ENCODE measurements at places on chromosomes 12 and 14.

- no peak for DNase-seq
These were observed 260.3 kb downstream of the CCDC59 start for GRCh38 chr12:82097877-82098276.

- no peak for DNase-seq
These were observed at the start of gene HOXC4 for GRCh38 chr12:54053751-54054741. HOXC4 (plus strand) TSS chr12:54053835; CDS start chr12:54053923, 88 bp downstream.

GRCh38 chr12:92900941-92901340, 28.2 kb downstream of the EEA1 start:
- DNase-seq, result no peak

GRCh38 chr14:68403191-68404145, 389.4 kb downstream of the ZFP36L1 start:
- DNase-seq, result peak; percentile 50

GRCh38 chr12:13114251-13115052, 11.0 kb upstream of the GSG1 start:
- DNase-seq, result no peak

GRCh38 chr12:38886931-38887330, 18.5 kb downstream of the CPNE8 start:
- DNase-seq, result no peak

- no peak for DNase-seq
These were observed 13.2 kb downstream of the RPS6KA5 start for GRCh38 chr14:91047174-91047753.

GRCh38 chr12:79358716-79359300, 332.0 kb downstream of the PAWR start:
- no peak for DNase-seq

DNA sequence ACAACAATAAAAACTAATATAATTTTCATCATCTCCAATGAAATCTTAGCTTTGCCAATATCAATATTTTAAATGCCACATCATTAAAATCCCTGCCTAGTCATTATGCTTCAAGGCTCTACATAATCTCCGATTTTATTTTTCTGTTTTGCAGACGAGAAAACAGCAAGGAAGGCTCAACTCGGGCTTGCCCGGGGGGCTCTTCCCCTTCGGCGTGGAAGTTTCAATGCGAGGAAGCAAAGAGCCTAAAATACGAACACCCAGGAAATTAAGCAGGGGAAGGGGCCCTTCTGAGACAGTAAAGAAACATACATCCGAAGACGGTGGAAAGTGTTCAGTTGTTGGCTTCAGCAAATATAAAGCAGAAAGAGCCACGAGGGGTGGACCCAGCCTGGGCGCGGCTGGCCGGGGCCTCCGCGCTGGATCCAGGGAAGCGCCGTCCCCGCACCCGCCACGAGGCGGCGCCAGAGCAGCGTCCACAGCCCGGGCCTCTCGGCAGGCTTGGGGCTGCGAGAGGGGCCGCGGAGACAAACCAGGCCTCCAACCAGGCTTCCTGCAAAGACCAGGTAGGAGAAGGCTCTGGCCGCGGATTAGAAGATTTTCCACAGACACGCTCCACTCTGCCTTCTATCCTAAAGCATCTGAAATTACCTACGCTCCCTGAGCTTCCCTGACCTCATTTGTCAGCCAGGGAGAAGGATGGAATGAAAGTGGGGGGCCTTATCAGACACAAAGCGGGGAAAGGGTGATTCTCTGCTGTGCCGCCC, 77.2 kb downstream of the SERPINA3 start:
- DNase-seq, result no peak

- no peak for DNase-seq
These were observed 84.9 kb upstream of the CMKLR1 start for GRCh38 chr12:108424026-108424425.

DNA sequence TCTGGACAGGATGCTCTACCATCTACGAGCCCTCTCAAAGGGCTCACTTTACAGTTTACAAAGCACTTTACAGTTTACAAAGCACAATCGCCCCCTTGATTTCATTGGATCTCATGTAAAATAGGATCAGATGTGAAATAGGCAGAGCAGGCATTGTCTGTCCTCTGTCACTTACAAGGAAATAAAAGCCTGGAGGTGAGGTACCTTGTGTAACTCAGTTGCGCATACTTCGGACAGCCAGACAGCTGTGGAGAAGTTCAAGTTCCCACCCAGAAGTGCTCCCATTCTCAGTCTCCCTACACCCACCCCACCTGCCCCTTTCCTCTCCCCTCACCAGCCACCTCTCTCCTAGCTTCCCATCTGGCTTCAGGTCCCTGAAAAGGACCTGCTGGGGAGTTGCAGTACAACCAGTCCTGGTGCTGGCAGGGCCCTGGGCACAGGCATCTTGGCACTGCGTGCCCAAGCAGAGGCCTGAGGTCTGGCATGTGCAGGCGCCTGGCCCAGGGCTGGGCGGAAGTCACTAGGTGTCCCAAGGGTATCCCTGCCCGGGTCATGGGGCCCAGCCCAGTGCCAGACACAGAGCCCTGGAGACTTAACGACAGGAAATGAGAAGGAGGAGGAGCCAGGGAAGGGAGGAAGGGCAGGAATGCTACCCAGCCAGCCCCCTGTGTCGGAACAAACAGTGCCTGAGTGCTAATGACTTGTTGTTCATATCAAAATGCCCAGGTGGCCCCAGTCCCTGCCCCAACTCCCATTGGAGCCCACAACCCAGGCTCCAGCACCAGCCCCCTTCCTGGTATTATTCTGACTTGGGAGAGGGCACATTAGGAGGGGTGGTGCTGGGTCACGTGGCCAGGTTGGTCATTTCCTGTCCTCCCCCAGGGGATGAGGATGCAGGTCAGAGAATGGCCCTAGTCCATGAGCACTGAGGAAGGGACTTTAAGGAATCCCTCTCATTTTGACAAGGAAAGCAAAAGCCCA, 5.4 kb downstream of the RAPGEF3 start:
- DNase-seq, result no peak

- no peak for DNase-seq
These were observed 214.4 kb upstream of the ALG10B start for GRCh38 chr12:38102197-38102596.

DNA sequence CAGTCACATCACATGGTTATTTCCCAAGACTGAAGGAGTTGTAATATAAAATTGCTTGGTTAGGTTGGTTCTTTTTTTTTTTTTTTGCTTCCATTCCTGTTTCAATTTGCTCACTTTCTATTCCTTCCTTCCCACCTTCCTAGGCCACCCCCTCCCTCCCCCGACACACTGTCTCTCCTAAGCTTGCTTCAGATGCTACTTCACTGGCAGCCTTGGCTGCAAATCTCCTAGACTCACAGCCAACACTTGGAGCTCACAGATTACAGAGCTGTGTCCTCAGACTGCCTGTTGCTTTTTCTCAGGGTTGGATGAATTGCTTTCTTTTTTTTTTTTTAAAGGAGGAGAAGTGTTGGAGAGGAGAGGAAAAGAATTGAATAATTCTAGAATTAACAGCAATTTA, 77.3 kb upstream of the GRIN2B start:
- no peak for DNase-seq

GRCh38 chr14:96263347-96264199, 7.6 kb downstream of the BDKRB1 start:
- DNase-seq, result no peak

GRCh38 chr12:71854594-71854993, 15.0 kb downstream of the TBC1D15 start:
- DNase-seq, result no peak

DNA sequence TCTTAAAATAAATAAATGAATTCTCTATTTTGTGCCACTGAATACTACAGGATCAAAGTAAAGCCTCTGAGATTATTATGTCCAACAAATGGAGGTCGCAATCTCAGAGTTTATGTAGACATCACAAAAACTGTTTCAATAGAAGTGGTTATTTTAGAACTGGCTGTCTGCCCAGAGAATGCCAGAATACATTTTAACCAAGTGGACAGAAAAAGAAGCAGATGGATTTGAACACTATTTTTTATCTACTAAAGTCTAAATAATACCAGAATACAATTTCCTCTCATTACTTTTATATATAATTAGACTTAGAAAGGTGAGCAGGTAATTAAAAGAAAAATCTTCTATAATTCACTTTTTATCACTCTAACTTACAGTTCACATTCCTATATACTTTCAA, 118.3 kb downstream of the MED13L start:
- no peak for DNase-seq

GRCh38 chr14:72523424-72524294, 370.2 kb downstream of the DPF3 start:
- no peak for DNase-seq

GRCh38 chr14:103391048-103391447, 5.8 kb downstream of the MARK3 start:
- peak; percentile 54 for DNase-seq

DNA sequence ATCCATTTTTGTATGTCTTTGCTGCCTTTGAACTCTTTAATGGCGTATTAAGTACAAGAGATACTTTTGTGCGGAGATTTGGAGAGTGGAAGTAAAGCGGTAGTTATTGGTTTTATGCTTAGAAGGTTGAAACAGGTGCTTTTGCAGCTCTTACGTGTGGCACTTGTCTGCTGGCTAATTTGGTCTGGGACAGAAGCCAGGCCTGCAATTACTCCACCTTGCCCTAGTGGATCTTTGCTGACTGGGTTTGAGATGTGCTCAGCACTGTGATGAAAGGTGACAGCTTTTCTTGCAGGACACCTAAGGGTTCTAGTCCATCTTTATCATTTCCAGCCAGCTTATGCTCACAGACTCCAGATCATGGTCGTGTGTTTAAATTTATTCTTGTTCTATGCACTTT, 252.5 kb downstream of the RPL10L start:
- no peak for DNase-seq

DNA sequence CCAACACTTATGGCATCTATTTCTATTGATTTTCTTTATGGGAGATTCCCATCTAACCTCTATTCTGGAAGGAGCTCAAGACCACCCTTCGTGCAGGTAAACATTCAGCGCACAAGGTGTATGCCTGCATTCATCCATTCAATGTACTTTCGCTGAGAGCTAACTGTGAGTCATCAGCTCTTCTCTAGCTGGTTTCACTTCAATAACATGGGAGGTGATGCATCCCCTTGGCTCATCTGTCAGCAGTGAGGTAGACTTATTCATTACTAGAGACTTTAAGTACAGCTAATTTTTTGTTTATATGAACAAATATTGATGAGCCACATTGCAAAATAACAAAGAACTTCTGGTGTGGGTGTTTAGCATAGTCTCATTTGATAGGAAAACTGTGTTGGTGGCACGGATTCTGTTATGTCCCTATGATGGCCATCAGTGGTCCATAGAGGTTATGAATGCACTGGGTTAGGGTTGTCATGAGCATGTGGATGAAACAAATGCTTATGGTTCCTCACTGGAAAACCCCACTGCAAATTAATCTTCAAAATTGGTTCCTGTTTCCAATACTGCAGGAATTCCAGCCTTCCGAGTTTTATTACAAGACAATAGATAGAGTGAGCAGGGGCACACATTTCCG, 1151.0 kb downstream of the BCL11B start:
- DNase-seq, result no peak

DNA sequence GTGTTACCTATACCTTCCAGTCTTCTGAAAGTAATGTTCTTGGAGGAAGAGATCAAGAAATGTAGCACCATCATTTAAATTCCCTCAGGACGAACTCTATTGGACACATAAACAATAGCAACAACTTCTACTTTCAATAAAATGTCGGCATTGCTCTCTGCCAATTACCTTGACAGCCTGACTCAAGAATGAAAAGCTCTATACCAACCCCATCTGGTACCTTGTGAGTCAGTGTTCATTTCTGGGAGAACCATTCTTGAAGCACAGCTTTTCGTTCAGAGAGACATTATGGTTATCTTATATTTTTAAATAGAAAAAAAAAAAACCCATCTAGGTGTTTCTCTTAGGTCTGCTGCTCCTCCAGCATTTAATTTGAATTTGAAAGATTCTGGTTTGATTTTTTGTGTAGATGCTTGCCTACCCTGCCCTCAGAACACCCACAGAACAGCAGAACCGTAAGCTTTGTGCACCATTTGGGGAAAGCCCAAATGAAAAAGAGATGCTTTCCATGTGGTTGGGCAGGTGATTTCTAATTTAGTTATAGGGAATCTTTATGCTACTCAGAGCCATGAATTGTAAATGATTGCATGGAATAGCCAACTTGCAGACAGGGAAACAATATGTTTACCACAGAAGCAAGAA, 156.0 kb downstream of the SAMD4A start:
- no peak for DNase-seq

- no peak for DNase-seq
These were observed 30.4 kb upstream of the PSMA6 start for GRCh38 chr14:35261774-35262173.

DNA sequence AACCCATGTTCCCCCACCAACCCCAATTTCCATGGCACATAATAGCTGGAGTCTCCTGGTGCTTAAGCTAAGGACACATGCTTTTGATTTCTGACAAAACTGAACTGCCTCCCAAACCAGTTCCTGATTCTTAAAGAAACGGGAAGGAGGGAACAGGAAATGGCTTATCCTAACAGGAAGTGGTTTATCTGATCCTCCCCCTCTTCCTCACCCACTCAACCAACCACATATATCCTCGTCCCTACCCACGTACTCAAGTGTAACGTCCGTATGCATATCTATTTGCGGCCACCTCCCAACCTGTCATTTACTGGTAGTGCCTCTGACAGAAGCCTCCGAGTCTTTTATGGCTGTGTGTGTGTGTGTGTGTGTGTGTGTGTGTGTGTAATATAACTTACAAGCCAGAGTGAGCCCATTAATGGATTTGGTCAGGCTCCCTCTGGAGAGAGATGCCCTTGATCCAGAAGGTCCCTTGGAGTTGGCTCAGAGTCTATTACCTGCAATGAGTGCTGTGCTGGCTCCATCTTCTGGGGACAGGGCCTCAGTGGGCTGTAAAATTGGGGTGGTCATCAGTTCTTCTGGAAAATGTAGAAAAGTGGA, 7.7 kb downstream of the DAZAP2 start:
- DNase-seq, result no peak

GRCh38 chr14:32564596-32564995, 235.5 kb downstream of the AKAP6 start:
- no peak for DNase-seq

DNA sequence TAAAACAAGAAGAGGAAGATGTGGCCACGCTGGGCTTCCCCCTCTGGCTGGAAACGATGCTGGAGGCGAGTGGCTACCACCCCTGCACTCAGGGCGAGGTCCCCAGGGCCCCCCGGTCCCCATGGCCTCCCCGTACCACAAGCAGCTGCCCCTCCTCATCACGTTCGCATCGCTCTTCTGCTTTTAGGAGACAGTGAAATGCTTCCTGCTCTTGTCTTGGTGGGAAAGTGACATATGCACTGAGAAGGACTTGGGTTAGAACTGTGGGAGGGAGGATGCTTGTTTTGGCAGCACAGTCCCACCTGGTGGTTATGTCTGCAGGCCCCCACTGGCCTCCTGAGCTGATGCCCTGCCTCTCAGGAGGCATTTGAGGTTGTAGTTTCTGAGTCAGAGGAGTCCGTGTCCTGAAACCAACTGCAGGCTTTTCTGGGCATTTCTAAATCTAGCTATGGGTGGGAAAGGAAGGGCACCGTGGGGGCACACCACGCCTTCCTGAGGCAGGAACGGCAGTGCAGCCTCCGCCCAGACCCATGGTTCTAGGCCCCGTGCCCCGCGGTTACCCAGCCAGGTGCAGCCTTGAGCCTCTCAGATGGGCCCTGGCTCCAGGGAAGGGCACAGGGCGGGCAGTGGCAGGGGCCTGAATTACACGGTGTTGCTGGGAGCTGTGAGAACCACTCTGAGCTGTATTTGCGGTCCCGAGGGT, 139.3 kb downstream of the ADGRD1 start:
- DNase-seq, result no peak

- no peak for DNase-seq
These were observed 3.8 kb upstream of the TBX3 start for GRCh38 chr12:114687802-114688201.

GRCh38 chr14:99157676-99158075, 114.3 kb downstream of the BCL11B start:
- no peak for DNase-seq

Measured in BJ (cell line).